ENCODE measurements at places on chromosomes 13 and 19. TPM values are rescaled to one million over a fixed set of nuclear protein-coding genes. Genes with fewer than 3 reads are reported as not detected.

DNA sequence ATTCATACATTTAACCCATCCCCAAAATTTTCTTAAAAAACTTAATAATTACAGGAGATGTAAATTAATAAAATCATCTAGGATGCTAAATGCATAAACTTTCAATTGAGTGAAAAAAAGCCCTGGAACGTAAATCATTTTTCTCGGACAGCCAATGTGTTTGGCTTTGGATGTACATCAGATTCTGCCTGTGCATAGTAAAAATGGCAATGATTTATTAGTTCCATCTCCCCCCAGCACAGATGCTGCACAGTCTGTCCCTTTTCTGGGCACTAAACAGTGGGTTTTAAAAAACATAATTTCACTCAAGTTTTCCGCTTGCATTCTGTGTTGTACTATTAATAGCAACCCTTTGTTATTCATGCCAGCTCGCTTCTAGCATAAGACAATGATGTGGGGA, 147.7 kb downstream of the TM9SF2 start:
- DNase-seq, result no peak

DNA sequence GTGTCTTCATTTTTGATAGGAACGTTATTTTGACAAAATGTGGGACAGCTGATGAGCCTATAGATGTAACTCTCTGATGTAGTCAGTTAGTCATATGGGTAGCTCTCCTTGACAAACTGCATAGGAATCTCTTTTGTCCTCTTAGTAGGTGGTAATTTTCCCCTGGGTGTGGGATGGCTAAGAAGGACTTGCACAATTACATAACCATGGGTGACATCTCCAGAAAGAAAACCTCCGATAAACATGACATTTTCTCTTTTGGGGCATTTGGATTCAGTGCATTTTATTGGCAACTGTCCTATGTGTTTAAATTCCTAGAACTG, 41.8 kb downstream of the IGFL3 start:
- DNase-seq, result no peak

- no peak for DNase-seq
Observed at GRCh38 chr19:30566681-30567420, 194.7 kb downstream of the ZNF536 start.

GRCh38 chr19:55590617-55591016, 8.7 kb downstream of the FIZ1 start:
- no peak for DNase-seq

Gene CYP2A7
- not detected for total RNA-seq

Gene OVOL3
- total RNA-seq, result not detected

Gene GPR108
- 77.2 TPM for total RNA-seq

Gene ZNF382
- total RNA-seq, result 11.2 TPM

Gene ZNF730
- 0.50 TPM for total RNA-seq

Gene SLC6A16
- total RNA-seq, result 2.7 TPM

DNA sequence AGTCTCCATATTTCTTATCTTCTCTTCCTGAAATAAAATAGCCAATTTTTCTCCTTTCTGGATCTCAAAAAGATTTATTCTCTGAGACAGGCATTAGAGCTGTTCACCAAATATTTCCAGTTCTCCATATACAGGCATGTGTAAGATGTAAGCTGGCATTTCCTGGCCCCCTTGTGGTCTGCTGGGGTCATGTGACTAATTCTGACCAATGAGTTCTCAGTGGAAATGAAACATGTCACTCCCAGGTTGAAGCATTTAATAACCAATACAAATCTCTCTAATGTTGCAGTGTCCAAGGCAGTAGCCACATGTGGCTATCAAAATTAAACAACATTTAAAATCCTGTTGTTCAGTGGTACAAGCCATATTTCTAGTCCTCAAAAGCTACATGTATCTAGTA, 14.8 kb upstream of the CACNA1A start:
- no peak for DNase-seq

- DNase-seq, result no peak
Observed at GRCh38 chr13:74306496-74306895, 172.3 kb upstream of the KLF12 start.

DNA sequence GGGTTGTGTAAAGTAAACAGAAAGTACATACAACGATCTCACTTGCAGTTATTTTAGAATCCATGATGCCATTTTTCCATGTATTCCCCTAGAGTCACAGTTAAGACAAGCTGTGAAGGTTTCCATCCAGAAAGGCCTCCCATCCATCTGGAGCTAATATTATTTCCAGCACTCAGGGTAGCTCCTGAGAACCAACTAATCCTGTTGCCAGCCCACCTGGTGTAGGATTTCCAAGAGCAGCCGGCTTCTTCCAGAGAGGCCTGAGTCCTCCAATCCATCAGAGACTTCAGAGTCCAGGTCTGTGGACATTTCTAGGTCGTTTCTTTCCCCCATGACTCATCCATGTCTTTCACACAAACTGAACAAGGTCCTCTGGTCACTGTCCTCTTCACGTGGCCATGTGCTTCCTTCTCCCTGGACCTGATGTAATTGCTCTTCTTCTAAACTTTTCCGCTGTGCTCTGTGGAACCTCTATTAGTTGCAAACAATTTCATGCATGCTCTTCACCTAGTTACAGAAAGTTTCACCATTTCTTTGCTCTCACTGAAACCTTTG, 270.3 kb upstream of the TMTC4 start:
- no peak for DNase-seq

DNA sequence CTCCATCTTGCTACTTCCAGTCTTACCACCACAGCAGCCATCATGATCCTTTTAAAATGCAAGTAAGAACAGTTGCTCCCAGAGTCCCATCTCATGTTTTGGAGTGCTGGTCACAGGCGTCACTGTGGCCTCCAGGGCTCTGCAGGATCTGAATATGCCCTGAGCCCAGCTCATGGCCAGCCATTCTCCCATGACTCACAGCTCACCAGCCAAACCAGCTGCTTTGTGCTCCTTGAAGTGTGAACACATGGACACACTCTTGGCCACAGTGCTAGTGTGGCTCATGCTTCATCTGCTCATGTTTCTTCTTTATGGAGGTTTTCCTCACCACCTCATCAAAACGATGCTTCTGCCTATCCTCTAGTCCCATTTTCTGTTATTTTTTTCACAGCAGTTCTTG, 466.5 kb downstream of the UQCRFS1 start:
- no peak for DNase-seq

Gene HS6ST3
- not detected for total RNA-seq

DNA sequence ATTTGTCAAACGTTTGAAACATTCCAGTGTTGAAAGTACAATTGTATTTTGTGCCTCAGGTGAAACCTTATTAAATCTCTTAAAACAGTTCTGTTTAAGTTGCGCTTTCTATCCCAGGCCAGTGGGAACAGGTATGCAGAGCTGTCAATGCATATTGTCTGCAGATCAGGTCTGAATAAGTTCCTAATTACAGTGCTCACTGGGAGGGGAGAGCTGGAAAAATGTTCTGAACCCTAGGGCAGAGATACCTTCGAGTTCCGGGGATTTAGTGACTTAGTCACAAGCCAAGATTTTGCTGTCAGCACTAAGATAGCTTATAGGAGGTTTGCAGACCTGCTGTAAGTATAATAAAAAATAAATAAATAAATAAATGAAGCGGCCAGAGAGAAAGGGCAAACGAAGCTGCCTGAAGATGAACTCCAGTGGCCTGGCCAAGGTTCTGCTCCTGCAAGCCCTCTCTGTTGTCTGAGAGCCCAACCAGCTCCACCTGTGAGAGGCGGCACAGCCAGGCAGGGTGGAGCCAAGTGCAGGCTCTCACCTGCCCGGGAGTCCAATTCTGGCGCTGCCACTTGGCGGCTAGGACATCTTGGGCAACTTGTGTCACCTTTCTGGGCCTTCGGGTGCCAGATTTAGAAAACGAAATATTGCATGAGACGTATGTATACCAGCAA, 97.9 kb upstream of the SLC7A1 start:
- DNase-seq, result no peak

DNA sequence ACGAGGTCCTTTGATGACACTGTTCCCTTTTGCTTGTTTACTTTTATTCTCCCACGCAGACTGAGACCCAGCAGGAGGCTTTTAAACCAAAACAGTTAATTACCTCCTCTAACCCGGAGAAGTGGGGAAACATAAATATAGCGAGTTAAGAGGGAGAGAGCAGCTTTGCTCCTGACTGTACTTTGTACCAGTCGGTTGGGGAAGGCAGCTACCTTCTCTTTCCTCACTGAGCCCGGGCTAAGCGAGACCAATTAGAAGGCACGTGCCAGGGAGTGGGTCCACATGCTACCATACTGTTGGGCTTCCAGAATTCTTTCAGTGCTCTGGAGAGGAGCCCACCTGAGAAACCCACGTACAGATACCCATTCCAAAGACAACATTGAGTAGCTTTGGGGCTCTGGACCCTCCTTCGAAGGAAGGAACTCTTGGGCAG, 124.2 kb downstream of the ZIC5 start:
- DNase-seq, result no peak

DNA sequence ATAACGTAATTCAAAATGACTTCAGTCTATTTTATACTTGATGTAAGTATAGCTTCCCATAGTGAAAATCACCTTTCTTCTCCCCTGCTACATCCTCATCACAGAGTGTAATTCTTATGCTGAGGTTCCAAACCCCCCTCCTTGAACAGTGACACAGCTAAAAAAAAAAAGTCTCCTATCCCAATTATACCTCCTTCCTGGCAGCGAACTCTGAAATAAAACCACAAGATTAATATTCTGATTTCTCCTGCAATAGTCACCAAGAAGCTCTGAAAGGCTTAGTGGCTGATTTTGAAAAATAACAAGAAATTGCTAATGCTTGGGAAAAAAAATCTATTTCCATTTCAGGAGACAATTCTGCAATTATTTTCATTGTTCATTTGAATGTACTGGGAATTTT, 36.3 kb downstream of the EFNB2 start:
- DNase-seq, result no peak

Gene CALR3
- total RNA-seq, result not detected

Gene NLRP5
- not detected for total RNA-seq

DNA sequence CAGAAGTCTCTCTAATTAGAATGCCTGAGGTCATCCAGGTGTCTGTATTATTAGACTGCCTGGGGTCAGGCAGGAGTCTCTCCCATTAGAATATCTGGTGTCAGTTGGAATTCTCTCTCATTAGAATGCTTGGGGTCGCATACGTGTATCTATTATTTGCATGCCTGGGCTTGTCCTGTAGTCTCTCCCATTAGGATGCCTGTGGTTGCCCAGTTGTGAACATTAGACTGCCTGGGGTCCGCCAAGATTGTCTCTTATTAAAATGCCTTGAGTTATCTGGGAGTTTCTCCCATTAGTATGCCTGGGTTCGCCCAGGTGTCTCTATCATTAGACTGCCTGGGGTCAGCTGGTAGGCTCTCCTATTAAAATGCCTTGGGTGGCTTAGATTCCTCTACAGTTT, 1494.7 kb downstream of the UQCRFS1 start:
- DNase-seq, result no peak

DNA sequence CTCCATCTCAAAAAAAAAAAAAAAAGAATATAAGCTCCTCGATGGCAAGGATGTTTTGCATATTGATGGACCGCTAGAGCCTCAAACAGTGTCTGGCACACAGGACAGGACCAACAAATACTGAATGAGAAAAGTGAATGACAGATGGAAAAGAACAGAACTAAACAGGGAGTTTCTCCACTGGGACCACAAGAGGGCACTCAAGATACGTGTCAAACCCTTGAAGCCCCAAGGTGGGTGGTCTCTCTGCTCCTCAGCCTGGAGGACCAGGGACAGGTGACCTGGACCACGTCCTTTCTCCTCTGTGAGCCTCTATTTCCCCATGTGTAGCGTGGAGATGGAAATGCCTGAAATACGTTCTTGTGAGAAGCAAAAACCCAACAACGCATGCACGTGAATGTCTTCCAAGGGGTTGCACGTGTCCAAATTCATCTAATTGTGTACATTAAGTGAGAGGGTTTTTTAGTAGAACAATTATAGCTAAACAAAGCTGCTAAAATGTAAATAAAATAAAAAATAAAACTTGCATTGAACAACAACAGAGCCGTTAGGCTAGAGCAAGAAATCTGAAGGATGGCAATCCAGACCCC, 5.7 kb upstream of the CDC42EP5 start:
- DNase-seq, result no peak

DNA sequence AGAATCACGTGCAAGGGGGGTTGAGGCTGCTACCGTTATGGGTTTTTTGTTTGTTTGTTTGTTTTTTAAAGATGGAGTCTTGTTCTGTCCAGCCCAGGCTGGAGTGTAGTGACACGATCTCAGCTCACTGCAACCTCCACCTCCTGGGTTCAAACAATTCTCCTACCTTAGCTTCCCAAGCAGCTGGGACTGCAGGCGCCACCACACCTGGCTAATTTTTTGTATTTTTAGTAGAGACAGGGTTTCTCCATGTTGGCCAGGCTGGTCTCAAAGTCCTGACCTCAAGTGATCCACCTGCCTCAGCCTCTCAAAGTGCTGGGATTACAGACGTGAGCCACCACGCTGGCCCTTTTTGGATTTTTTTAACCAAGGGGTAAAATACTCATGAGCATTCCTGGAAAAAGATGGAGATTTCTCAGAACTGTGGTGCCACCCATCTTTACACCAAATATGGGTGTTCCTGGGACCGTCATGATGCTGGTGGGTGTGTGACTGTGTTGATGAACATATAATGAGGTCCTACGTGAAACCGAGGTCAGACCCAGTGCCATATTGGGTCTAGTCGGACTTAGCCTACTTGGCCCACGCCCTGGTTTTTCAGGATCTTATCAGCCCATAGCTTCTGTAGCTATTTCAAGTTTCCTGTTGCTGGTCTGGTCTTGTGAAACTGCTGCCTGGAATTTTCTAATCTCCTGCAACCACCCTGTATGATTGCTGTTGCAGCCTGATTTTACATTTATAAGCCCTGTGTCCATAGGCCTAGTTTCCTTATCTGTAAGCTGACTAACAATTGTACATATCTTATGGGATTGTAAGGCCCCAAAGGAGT, 6.2 kb downstream of the PPP1R15A start:
- DNase-seq, result peak; percentile 63

DNA sequence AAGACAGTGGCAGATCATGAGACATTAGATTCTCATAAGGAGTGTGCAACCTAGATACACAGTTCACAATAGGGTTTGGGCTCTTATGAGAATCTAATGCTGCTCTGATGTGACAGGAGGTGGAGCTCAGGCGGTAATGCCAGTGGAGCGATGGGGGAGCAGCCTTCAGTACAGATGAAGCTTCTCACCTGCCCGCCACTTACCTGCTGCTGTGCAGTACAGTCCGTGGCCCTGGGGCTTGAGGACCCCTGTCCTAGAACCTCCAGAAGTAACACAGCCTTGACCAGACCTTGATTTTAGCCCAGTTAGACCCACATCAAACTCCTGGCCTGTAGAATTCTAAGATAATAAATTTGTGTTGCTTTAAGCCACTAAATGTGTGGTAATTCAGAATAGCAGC, 215.1 kb upstream of the MIR17HG start:
- no peak for DNase-seq
